ENCODE measurements at places on chromosomes 3 and 15.

- no peak for DNase-seq
These were observed 83.7 kb upstream of the IL12A start for GRCh38 chr3:159904911-159905310.

DNA sequence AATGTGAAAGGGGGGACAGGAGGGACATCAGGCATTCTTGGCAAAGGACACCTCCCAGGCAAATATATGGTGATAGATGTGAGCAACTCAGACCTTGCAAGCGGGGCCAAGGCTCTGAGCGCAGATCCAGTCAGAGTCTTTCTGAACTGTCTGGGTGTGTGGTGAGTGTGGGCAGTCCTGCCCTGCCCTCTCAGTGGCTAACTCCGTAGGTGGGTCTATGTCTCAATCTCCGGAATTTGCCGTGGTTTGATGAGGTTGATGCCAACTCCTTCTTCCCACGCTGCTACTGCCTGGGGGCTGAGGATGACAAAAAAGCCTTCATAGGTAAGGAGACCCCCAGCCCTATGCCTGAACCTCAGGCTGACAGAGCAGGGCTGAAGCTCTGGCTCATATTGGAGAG is 7.4 kb downstream of the TTLL3 start:
- no peak for DNase-seq

GRCh38 chr3:117355566-117355965 is 646.0 kb downstream of the TUSC7 start:
- DNase-seq, result peak; percentile 69

DNA sequence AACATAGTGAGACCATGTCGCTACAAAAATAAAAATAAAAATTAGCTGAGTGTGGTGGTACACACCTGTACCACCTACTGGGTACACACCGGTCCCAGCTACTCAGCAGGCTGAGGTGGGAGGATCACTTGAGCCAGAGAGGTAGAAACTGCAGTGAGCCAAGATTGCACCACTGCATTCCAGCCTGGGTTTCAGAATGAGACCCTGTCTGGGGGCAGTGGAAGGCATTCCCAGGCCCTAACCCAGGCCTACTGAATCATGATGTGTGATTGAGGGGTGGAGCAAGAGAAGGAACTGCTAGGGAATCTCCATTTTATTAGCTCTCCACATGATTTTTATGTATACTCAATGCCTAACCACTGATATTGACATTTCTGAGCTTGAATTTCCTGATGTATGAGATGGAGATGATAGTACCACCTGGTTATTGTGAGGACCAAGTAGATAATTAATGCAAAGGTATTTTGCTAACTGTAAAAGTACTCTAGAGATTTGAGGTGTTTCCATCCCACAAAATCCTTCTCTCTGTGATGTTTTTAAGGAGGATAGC is 169.5 kb upstream of the UMPS start:
- no peak for DNase-seq

DNA sequence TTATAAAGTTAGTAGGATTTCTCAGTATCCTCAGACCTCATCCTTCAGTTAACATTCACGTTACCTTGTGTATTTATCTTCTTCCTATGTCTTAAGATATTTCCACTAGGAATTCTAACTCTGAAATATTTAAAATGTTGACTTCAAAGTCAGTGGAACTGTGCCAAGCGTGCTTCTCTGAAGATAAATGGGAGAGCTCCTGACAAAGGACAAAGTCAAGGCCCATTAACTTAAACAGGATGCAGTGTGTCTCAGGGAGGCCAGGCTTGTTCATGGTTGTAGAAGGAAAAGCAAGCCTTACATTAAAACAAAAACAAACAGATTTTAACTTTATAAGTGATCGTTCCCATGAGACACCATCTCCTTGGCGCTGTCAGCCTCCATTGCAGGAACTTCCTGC is 41.5 kb downstream of the ABHD17C start:
- no peak for DNase-seq

DNA sequence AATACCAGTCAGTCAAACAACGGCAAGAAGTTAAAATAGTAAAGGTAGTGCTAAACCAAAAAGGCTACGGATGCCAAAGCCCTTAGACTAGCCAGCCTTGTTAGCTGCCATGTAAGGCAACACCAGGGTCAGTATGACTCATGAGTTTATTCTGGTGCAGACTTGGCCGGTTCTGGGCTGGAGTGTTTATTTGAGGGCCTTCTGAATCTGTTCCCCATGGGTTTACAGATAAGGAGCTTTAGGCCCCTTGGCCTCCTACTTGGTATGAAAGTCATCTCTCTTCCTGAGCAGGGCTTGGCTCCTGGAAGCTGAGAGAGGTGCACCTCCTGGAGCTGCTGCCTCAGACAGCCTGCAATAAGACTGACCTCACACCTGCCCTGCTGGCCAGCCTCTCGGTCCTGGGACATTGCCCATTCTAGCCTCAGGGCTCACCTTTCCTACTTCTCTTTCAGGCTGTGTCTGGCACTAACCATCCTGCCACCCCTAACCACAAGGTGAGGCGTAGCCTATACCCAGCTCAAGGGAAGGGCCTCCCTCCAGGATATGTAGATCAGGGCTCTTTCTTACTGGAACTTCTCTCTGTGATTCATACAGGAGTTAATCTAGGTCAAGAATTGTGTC is 10.4 kb upstream of the RTP1 start:
- no peak for DNase-seq

DNA sequence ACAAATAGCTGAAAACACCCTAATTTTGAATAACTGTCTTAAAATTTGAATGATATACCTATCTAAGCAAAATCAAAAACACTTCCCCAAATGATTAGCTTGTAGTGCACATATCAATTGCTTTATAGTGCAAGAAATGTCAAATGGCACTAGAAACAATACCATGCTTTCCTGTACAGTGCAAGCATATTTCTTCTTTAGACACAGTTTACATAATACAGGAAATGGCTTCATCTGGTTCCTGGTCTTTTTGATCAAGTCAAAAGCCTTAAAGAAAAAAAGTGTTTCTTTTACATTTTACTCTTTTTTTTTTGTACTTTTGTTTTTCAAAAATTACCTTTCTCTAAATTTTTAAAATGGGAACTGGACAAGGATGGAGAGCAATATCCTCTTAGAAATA is 352.1 kb downstream of the MECOM start:
- DNase-seq, result no peak

- DNase-seq, result no peak
These were observed 871.9 kb downstream of the GBE1 start for GRCh38 chr3:80889535-80889934.

DNA sequence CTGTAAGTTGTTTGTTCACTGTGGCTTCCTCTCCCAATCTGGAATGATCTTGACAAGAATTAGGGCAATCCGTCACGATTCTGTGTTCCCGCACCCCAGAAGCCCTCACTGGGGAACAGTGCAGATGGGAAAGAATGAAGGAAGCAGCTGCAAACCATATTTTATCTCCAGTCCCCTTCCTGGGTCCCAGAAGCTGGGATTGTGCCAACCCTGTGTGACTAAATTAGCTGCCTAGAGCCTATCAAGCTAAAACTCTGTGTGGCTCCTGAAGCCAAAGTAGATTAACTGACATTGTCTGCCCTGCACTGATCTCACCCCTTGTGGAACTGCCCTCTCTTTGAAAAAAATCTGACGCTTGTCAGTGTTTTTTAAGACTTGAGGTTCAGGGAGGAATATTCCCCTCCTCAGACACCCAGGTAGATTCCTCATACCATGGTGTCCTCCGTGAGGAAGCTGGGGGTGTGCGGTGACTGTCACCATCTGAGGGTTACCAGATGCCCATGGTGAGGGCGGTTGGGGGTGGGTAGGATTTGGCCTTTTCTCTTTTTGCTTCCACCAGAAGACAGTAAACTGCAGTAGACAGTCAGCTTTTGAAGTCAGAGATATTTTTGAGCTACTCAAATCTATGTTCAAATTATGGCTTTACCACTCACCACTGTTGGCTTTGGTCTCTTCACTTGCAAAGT is 358.3 kb upstream of the TPM1 start:
- DNase-seq, result no peak

DNA sequence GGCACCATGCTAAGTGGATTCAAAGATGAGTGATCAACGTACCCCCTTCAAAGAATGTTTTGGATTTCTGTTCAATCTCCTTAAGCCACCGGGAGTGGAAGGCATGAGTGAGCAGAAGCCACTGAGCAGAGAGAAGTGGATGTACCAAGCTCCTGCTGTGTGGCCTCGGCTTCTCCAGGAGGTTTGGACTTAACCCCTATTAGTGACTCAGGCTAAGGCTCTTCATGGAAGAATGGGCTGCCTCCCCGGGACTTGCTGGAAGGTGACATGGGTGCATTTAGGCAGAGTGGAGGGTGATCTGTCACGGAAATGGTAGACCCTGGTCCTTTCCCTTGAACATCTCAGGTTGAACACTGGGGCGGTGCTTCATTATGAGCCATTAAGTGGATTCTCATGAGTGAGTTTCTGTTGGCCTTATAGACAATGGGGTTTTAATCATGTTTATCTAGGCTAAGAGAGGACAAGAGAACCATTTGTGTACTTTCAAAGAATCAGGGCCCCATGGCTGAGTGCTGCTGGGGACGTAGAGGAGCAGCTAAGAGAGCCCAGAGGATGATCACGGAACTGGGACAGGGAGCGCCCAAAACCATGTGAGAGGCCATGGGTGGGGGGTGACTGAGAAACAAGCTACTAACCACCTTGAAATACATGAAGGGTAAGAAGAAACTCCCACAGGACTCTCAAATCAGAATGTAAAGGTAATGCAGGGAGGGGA is 62.2 kb downstream of the HES1 start:
- DNase-seq, result no peak

GRCh38 chr15:43912208-43912607 is 85.4 kb downstream of the WDR76 start:
- no peak for DNase-seq

GRCh38 chr15:84871428-84871985 is 13.0 kb upstream of the SLC28A1 start:
- no peak for DNase-seq

GRCh38 chr3:112136046-112136445 is 3.0 kb upstream of the GCSAM start:
- DNase-seq, result no peak

DNA sequence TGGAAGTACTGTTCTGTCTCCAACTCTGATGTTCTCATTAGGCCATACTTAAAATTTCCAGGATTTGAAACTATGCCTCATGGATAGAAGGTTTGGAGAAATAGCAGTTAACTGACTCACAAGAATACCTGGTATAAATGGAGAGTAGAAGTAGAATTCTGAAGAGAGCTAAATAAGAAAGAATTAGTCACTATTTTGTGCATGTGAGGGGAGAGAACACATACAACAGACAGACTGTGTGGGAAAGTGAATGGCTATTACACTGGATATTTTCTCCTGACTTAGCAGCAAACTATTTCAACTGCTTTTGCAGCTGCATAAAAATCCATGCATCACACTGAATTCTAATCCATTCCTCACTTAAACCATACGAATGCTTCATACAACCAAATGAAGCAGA is 71.3 kb downstream of the C3orf70 start:
- DNase-seq, result no peak
